Pancreas (tissue), 10 donors: ENCODE measurements at places on chromosomes 3 and 15. TPM values are rescaled to one million over a fixed set of nuclear protein-coding genes. Genes with fewer than 3 reads are reported as not detected.

DNA sequence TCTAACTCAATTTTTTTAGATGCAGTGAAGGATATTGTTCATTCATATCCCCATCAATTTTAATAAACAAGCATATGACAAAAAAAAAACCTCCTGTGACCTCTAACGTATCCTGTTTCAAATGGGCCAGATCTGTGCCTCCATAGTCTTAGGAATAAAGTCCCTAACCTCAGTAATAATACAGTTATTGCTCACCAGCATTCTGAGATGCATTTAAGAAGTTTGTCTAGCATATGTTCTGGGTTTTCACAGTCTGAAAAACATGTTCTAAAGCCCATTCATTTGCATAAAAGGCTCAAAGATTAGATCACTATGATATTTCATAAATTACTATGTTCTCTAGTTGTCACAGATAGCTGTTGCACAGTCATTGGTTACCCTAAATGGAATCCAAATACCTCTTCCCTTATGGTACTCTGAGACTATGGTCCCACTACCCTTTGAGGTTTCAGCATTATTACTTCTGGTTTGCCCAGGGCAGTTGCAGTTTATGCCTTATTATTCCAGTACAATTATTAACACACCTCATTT lies 190.1 kb downstream of the ZIC4 start:
- no peak for DNase-seq

GRCh38 chr3:52682016-52682415 lies 3.7 kb downstream of the PBRM1 start:
- DNase-seq, result peak; percentile 39

DNA sequence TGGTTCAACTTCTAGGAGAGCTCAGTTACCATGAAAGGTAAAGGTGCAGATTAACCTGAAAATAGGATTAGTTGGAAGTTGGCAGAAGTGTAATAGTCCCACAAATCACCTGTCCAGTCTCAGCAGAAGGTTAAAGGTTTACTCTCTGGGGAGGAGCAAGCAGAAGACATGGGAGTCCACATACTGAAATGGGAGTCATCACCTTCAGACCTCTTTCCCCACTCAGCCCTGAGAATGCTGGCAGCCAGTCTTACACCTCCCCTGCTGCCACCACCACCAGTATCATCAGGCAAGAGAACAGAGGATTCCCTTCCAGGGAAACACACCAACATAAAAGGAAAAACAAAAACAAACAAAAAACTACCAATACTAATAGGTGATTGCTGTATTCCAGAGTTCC lies 13.8 kb upstream of the PLA2G4D start:
- no peak for DNase-seq

Gene INKA1
- 0.65 TPM for total RNA-seq
